Cerebellar cortex (tissue), 1 donor: ENCODE measurements at places on chromosomes 11 and 22.

DNA sequence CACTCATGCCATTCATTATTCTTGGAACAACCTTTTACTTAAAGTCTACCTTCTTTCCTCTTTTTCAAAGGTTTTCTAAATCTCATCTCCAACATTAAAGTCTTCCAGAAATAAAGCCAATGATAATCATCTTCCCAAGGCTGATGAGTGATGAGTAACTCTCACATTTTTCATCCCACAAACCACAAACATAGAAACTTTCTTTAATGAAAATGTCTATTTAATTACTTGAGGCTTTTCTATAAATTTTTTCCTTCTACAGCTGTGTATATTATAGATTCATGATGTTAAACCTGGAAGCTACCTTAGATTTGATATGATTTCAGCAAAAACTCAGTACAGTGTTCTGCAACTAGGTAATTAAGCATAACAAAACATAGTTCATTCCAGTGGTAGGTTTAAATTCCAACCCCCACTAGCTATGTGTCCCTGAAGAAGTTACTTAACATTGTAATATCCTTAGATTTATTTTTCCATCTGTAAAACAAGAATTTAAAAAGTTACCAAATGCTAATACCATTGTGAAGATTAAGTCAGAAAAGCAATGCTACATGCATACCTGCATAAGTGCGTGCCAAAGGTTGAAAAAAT lies 845.4 kb downstream of the KCNA4 start:
- no peak for DNase-seq

- peak; percentile 30 for DNase-seq
These were observed 59.9 kb upstream of the RRAS2 start for GRCh38 chr11:14418801-14419417.

- DNase-seq = no peak
These were observed 169.8 kb downstream of the GUCY1A2 start for GRCh38 chr11:106848526-106848925.

- DNase-seq = no peak
These were observed 79.4 kb downstream of the ATM start for GRCh38 chr11:108302121-108302785.

GRCh38 chr22:36738416-36739020 lies 35.0 kb upstream of the CACNG2 start:
- DNase-seq = no peak

DNA sequence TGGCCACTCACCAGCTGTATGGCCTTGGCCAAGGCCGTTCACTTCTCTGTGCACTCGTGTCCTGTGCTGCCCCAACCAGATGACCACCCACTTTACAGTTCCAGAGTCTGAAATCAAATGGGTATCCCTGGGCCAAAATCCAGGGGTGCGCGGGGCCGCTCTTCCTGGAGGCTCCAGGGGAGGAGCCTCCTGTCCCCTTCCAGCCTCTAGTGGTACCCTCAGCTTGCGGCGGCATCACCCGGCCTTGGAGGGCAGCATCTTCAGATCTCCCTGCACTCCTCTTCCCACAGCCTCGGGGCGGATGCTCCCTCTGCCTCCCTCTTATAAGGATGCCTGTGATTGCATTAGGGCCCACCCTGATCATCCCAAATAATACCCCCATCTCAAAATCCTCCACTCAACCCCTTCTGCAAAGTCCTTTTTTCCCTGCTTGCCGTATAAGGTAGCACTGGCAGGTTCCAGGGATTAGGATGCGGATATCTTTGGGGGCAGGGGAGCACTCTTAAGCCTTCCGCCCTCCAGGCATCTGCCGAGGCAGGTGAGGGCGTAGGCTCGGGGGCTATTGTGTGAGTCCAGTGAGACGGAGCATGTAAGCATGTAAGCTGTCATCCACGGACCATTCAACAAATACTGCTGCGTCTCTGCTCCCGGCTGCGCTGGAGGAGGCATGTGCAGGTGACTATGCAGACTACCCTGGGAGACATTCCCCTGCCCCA lies 24.4 kb upstream of the SHISAL1 start:
- DNase-seq = no peak

DNA sequence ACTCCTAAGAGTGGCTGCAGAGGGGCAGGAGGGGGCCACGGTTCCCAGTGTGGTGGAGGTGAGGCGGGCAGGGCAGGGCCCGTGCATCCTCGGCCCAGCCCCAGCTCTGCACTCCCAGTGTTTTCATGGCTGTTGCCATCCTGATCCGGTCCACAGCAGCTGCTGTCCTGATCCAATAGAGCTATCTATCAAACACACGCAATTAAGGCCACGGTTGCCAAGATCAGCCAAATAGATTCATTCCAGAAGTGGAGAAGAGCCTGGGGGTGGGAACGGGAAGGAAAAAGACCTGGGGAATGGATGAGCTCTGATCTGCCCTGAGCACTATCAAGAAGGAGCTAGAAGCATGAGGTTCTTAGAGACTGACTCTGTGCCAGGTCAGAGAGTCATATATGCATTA lies 160.9 kb upstream of the SYT13 start:
- no peak for DNase-seq

- DNase-seq = no peak
These were observed 22.0 kb upstream of the CAT start for GRCh38 chr11:34416766-34417165.

DNA sequence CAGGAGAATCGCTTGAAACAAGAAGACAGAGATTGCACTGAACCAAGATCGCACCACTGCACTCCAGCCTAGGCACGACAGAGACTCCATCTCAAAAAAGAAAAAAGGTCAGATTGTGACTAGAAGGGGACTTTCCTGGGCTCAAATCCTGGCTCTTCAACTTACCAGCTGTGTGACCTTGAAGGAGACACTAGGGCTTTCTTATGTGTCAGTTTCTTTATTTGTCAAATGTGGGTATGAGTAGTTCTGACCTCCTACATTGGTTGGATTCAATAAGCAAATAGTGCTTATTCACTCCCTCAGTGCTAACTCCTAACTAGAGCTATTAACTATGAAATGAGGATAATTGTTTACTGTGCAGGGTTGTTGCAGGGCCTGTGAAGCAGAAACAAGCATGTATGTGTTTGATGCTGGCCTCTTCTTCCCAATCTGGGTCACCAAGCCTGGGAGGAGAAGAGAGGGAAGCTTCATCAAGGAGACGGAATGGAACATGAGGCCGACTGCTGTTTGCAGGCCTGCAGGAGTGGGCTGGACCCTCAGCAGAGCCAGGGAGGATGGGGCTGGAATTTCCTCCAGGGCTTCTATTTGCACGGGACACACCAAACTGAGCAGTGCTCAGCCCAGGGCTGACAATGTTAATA lies 22.5 kb downstream of the RHOD start:
- no peak for DNase-seq

DNA sequence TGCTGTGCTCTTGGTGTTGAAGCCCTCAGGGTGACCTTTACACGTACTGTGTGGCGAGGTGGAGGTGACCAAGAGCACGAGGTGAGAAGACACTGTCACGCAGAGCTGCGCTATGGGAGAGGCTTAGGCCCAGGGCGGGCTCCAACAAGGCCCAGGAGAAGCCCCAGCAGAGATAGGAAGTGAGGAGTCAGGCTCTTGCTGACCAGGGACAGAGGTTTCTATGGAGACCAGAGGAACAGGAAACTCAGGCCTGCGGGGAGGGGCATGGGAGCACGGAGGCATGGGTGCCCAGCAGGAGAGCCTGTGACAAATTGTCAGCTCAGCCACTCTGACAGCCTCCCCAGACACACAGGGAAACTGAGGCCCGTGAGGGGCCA lies 15.8 kb downstream of the DGKZ start:
- no peak for DNase-seq

DNA sequence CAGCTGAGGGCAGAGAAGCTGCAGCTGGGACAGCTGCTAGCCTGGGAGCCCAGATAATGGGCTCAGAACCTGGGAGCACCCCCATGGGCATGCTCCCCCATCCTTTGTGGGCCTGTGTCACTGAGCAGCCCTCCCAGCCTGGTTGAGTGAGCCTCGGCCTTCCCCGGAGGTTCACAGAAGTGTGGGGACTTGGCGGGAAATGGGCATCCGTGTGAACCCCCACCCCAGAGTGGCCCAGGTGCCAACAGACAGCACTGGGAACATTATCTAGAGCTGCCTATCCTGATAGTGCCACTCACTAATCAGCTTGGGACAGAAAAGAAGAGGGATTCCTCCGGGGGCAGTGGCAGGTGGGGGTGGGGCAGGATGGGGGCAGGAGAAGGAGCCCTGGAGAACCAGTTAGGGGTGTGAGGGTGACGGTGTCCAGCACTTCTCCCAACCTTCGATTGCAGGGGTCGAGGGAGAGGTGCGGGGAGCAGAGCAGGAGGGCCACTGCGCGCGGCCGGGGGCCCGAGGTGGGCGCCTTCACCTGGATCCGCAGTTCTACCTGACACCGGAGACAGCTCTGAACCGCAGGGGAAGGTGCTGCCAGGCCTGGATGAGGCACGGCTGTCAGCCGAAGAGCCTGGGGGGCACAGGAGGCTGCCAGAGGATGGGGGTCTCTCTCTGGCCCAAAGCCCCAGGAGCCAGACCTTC lies 33.1 kb downstream of the FLRT1 start:
- no peak for DNase-seq

- no peak for DNase-seq
These were observed 1.3 kb upstream of the SLC25A45 start for GRCh38 chr11:65383778-65384177.

GRCh38 chr22:17927062-17927461 lies 97.3 kb downstream of the MICAL3 start:
- no peak for DNase-seq

DNA sequence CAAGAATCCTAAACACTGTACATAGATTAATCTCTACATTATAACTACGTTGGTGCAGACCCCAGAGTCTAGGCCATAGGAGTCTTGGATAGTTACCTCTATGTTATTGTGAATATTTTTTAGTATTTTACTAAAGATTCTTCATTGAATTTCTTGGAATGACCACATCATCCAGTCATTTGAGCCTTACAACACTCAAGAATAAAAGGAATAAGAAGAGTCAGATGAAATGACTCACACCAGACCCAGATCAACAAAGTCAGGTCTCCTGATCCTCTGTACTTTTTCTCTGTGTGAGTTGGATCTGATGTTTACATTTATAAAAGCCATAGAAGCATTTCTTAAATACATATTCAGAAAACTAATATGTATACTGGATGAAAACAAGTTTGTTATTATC lies 179.2 kb upstream of the ARHGAP20 start:
- no peak for DNase-seq

GRCh38 chr22:28935713-28936112 lies 52.3 kb downstream of the ZNRF3 start:
- DNase-seq = no peak

- DNase-seq = no peak
These were observed 16.7 kb downstream of the ATG2A start for GRCh38 chr11:64900263-64900678.

DNA sequence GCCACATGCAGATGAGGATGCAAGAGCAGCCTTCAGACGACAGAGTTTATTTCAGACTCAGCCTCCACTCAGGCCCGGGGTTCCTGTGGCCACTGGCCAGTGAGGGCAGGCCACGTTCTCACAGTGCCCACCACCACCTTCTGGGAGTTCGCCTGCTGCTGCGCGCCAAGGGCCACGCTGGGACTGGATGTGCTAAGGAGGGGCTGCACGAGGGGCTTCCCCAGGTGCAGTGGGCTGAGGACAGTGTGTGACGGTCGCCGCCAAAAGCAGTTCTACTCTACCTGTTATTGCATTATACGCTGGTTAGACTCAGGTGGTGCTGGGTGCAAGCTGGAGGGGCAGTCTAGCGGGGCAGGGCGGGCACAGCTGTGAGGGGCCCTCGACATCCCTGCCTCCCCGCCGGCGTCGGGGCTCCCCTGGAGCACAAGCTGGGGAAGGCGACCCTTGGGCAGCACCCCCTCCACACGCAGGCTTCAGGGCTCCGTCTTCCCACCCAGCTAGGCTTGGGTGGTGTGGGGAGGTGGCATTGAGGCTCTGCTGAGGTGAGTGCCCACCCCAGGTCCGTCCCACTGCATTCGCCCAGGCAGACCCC lies 2.7 kb downstream of the CEND1 start:
- no peak for DNase-seq

DNA sequence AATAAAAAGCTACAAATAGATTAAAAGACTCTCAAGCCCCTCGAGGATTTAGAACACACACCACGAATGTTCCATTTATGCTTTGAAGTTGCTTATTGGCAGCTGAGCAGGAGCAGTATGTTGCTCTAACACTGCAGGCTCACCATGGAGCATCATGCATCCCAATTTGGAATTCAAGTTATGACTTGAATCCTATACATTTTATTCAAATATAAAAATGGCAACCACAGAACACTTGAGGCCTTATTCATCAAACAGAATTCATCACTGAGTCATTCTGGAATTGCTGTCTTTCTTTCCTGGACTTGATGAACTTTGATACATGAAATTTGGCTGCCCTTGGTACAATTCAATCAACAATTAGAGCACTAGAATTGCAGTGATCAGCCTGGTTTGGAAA lies 24.5 kb upstream of the BLID start:
- no peak for DNase-seq

GRCh38 chr22:49827271-49827852 lies 311 bp downstream of the BRD1 start:
- no peak for DNase-seq

GRCh38 chr22:30470655-30471054 lies 1.2 kb downstream of the SEC14L3 start:
- no peak for DNase-seq

DNA sequence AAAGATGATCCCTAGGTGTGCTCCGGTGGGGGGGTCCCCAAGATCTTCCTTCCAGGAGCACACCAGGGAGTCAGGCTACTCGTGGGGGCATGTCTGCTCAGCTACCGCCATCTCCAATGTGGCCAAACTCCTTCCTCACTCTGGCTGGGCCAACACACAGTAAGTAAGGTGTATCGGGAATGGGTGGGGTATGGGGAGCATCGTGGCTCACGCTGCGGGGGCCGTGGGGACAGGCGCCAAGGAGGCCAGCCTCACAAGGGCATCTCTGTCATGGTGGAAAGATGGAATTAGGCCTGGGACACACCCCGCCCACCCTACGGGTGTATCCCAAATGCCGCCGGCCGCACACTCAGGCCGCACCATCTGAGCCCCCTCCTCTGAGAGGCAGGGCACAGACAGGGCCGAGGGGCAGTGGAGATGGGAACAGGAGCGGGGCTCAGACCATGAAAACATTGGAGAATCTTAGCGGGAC lies 8.3 kb downstream of the IGF2 start:
- DNase-seq = no peak

DNA sequence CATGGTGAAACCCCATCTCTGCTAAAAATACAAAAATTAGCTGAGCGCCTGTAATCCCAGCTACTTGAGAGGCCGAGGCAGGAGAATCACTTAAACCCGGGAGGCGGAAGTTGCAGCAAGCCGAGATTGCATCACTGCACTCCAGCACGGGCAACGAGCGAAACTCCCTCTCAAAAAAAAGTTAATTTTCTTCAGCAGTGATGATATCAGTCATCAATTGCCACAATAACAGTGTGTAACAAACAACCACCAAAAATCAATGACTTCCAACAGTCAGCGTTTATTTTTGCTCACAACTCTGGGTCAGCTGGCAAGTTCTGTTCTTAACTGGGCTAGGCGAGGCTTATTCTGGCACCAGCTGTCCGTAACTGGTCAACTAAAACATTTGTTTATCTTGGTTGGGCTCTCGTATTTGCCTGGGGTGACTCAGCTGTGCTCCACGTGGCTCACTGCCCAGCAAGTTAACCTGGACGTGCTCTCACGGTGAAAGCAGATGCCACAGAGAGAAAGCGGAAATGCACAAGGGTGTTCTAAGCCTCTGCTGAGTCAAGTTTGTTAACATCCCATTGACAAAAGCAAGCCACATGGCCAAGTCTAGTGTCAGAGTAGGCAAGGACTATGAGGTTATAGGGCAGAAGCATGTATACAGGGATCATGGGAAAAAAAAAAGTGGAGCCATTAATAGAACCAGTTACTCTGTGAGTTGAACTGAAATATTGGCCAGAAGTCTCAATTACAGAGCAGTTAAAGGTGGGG lies 52.1 kb downstream of the LHFPL7 start:
- peak; percentile 23 for DNase-seq
